Stimulated activated CD8-positive, alpha-beta memory T cell treated with anti-CD3 and anti-CD28 coated beads, Interleukin-15, amount 100 ng/mL, for 1 hour (primary cell): ENCODE measurements at places on chromosomes 2 and 18.

DNA sequence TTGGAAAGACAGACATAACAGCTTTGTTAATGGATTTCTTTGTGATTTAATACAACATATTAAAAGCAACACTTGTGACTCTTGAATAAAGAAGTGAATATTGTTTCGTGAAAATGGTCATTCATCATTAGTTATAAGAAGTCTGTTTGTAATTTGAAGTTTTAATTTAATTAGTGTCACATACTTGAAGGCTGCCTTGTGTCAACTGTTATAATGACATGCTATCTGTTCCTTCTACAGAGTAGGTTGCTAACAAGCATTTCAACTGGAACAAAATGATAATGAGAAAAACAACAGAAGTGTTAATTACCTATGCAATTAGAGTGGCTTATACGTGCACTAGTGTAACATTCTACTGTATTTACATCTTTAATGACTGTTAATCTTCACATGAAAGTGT is 624.7 kb downstream of the LRP1B start:
- DNase-seq, result no peak

DNA sequence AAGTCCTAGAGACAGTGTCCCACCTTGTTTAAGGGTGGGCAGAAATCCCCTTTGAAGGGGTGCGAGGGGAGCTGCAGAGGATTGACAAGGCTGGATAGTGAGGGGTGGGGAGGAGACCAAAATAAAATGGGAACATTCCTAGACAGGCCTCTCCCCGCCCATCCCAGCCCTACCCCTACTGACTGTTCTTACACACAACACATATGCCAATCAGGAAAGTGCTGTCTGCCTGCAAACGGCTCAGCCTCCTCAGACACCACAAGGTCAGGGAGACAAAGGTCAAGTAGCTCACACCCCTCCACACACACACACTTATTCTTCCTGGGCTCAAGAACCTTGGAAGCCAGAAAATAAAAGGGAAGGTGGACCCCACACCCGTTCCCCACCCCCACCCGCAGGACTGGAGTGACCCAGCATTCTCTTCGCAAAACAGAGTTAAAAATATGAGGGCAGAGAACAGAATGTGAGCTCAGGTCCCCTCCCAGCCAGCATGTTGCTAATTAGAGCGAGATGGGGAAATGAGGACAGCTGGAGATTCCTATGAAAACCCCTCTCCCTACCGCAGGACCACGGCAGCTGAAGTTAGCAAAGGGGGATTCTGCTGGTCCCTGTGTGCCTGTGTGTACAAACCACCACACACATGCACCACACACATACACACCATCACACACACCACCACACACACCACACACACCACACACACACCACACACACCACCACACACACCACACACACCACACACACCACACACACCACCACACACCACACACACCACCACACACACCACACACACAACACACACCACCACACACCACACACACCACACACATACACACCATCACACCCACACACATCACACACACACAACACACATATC is 197.8 kb downstream of the TNS1 start:
- DNase-seq, result no peak

DNA sequence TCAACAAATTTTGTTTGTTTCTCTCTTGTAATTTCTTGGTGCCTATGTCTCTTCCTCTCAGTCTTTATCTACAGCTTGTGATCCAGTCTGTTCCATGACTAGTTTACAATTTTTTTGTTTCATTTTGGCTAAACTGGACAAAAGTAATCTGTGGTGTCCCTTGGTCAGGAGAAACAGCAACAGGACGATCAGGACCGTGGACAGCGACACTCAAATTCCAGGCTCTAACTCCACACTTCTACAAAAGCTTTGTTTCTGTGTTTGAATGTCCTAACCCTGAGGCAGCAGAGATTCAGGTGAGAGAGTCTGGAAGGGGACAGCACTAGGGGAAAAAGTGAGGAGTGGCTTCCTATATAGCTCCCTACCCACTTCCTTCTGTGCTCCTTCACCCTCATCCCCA is 593.3 kb upstream of the FANCL start:
- DNase-seq, result no peak

- DNase-seq, result no peak
Measured at GRCh38 chr18:76064998-76065397, 430.0 kb downstream of the ZNF516 start.

DNA sequence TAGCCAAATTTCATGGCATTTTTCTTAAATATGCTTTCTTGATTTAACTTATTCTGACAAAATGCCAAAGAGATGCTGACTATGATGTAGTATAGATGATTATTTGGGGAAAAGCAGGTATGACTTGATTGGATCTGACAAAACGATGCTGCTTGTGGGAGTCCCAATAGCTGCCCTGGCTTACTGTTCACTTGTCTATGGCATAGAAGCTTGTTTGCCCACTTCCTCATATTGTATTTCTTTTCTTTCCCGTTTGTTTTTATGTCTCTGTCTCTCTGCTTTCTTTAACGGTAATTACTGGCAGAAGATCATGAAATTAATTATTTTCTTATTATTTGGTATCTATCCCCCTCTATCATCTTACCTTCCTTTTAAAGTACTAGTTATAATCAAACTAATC is 43.0 kb downstream of the EPC2 start:
- no peak for DNase-seq

GRCh38 chr2:137957033-137957432 is 7.2 kb upstream of the HNMT start:
- DNase-seq, result no peak

DNA sequence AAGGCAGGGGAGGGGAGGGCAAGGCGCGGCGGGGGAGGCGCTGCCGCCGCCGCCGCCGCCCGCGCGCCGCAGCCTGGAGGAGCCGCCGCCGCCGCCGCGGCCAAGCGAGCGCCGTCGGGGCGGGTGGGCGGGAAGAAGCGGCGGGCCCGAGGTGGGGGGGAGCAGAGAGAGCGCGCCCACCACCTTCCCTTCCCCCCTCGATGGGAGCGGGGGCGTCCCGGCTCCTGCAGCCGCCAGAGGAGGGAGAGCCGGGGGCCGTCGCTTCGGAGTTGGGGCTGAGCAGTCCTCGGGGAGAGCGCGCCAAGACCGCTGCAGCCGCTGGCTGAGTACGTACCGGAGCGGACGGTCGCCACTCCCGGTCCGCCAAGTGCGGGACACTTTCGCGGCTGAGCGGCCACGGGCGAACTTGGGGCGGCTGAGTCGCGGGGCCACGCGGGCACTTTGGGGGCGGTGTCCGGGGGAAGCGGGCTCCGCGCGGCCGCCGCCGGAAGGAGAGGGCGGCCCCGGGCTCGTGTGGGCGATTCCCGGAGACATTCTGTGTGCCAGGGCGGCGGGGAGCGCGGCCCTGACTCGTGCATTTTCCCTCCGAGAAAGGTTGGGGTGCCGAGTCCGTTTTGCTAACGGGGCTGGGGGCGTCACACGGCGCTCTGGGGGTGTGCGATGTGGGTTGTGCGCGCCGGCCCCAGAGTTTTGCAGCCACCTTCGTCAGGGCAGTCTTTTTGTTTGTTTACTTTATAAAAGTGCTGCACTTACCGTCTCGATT is at the start of gene NAB1:
TSS of gene NAB1 (plus strand) at position 49 of the 763 bp plus-strand sequence. CDS start 10,094 bp downstream, outside the sequence.
- peak; percentile 17 for DNase-seq

- DNase-seq, result peak; percentile 70
Measured at GRCh38 chr2:98649135-98649991, 41.0 kb downstream of the UNC50 start.

DNA sequence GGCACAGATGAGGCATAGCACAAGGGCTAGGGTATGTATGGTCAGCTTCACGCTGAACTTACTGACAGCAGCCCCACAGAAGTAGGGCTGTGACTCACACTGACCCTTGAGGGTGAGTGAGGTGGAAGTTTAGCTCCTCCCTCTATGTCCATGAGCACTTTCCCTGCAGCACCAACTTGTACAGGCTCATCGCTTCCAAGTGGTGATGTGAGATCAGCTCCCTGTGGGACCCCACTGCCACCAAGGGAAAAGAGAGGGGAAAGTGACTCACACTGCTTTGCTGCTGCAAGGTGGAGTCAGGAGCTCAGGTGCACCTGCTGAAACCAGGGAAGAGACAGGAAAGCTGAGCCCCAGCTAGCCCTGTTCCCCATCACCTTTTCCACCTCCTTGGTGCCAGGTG is 91.5 kb downstream of the TEX51 start:
- DNase-seq, result no peak

DNA sequence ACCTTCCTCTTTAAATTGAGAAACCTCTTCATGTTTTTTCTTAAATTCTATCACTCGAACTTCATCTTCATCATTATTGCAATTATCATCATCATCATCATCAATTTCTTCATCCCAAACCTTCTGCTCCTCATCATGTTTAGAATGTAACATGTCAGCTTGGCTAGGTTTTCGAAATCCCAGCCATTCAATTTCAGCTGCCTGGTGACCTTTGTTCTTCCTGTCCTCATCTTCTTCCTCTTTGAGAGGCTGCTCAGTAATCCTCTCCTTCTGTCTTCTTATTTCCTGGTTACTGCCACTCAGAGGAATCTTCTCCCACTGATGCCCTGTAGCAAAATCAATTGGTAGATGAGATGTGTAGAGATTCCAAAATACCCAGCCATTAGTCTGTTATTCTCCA is 4.2 kb downstream of the ERMN start:
- DNase-seq, result no peak

DNA sequence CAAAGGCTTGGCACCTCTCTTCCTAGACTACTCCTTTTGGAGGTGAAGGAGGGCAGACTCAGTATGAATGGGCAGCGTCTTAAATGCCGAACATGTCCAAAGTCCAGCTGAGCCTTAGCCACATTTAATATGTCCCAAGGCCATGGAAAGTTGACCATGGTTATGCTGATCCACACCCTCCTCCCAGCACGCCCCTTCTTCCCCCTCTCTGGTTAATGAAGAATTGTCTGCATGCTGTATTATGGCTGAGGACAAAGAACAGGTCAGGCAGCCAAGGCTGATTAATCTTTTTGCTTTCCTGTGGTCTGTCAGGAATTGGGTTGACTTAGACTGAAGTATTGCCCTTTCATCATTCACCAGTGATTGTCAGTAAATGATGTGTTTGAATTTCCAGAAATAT is 5.8 kb upstream of the MYOM1 start:
- no peak for DNase-seq

DNA sequence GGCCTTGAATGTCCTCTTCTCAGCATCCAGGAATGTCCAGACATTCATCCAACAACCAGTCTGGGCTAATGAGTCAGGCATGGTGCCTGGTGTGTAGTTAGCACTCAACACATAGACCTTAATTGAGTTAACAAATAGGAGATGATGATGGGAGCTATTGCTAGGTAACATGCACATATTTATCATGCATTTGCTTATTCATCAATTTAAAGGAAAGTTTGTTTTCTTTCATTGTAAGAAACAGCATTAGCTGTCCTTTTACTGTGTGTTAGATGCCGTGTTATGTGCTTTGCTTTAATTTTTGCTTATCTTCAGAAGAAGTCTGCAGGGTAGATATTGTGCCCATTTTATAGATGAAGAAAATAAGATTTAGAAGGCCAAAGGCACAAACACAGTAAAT is 43.2 kb downstream of the TSN start:
- DNase-seq, result no peak

GRCh38 chr2:2269426-2269825 is 61.6 kb downstream of the MYT1L start:
- DNase-seq, result no peak

DNA sequence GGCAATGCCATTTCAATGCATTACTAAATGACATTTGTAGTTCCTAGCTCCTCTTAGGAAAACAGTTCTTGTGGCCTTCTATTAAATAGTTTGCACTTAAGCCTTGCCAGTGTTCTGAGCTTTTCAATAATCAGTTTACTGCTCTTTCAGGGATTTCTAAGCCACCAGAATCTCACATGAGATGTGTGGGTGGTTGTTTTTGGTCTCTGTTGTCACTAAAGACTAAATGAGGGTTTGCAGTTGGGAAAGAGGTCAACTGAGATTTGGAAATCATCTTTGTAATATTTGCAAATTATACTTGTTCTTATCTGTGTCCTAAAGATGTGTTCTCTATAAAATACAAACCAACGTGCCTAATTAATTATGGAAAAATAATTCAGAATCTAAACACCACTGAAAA is 45.3 kb downstream of the HADHB start:
- DNase-seq, result no peak

DNA sequence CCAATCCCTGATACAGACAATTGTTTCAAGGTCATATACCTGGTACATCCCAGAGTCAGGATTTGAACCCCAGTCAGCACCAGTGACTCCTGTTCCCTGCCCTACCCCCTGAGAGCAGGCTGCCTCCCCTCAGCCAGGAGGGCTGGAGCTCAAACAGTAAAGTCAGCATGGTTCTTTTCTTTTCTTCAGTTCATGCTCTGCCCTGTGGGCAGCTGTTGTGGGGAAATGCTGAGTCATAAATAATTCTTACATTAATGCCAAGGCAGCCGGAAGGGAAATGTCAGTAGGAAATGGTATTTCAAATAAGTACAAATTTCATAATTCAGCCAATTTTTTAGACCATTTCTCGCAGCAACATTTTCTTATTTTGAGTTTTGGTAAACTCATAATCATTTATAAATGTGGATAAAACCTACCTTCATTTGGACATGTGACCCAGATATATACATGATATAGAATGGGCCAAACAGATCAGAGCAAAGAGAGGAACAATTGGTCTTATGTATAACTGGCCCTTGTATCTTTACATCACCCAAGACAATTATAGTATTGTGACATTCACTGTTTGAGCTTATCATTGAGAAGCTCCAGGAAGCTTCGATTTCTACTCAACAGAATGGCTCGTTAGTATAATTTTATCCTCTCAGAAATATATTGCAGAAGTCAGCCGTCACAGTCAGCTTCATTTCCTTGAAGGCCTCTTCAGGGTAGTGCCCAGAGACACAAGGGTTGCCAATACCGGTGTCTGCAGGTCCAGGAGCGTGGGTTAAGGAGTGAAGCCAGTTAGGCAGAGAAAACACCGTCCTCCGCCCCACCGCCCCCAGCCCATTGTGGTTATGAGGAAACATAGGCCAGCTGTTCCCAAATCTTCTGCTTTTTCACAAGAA is 28.0 kb upstream of the SCYGR1 start:
- DNase-seq, result no peak

DNA sequence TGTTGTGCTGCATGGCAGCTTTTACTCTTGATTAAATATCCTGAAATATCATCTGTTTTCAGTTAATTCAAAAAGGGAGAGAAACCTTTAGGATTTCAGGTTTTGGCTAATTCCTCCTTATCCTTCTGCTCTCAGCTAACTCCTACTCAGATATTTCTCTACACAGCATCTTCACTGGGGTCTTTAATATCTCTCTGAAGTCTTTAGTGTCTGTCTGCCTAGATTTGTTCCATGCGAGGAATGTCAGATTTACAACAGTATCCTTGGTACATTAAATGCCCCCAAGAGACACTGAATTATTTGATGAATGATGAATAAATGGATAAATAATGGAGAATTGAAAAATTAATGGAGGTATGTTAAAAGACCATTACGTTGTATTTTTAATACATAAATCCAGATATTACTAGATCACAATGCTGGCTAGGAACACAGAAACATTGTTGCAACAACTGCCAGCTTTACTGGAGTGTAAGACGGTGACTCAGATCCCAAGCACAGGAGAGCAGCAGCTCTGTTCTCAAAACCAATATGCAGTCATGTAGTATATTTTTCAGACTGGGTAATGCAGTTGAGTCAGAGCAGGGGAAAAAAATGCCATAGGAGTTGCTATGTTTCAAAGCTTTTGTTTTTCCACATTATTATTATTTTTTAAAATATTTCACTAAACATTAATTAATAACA is 388.0 kb upstream of the SYT4 start:
- no peak for DNase-seq

GRCh38 chr2:50838316-50838715 is 193.6 kb downstream of the NRXN1 start:
- no peak for DNase-seq

- DNase-seq, result no peak
Measured at GRCh38 chr2:230414302-230414701, 1.7 kb upstream of the SP100 start.

- DNase-seq, result no peak
Measured at GRCh38 chr2:2528846-2529245, 197.8 kb upstream of the MYT1L start.
